H1 (cell line): ENCODE measurements at places on chromosomes 3 and 15.
A peak's percentile ranks its signal among the peaks of the same experiment; 100 is the strongest.

DNA sequence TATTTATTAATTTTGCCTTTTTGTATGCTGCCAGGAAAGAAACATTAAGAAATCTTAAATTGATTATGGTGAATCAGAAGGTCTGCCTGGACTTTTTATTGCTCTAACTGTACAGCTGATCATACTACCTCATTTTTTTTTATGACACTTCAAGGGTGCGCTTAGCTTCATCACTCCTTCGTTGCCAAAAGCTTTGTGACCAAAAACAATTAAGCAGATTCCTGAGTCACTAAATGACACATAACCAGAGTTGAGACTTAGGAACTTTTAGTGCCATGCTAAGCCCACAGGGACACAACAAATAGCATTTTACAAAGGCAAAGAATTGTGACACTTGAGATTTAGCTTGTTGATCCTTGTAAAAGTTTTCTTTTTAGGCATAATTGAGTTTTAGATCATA, 4.9 kb downstream of the ADIPOQ start:
- H3K27ac ChIP-seq: no peak overlapping the region
- no peak for DNase-seq
- H3K4me3 ChIP-seq: no peak overlapping the region
- no peaks in the 10 kb centered on the region for H3K36me3 ChIP-seq
- no peaks in the 10 kb centered on the region for H3K4me1 ChIP-seq
- no peaks in the 10 kb centered on the region for H3K27me3 ChIP-seq

GRCh38 chr3:51401735-51402134, 10.7 kb downstream of the RBM15B start:
- H3K4me1 ChIP-seq: no peaks in the 10 kb centered on the region
- DNase-seq: no peak
- no peak overlapping the region for H3K27ac ChIP-seq

- H3K4me3 ChIP-seq: no peak overlapping the region; the same call in 1 of the 2 replicates
- H3K27me3 ChIP-seq: no peaks in the 10 kb centered on the region
- H3K27ac ChIP-seq: no peak overlapping the region
- peaks cover 11% of the 10 kb centered on the region for H3K4me1 ChIP-seq
- no peaks in the 10 kb centered on the region for H3K36me3 ChIP-seq
Observed at GRCh38 chr3:4720316-4721075, 227.3 kb downstream of the ITPR1 start.

GRCh38 chr3:188947401-188948280, 224.1 kb upstream of the TPRG1 start:
- H3K4me1 ChIP-seq: peaks cover 10% of the 10 kb centered on the region
- peak; percentile 74 for DNase-seq
- no peaks in the 10 kb centered on the region for H3K36me3 ChIP-seq
- no peaks in the 10 kb centered on the region for H3K27me3 ChIP-seq

- H3K27ac ChIP-seq: no peak overlapping the region
- no peaks in the 10 kb centered on the region for H3K4me1 ChIP-seq
- H3K36me3 ChIP-seq: no peaks in the 10 kb centered on the region
- no peak for DNase-seq
- no peak overlapping the region for H3K4me3 ChIP-seq
Observed at GRCh38 chr15:50251638-50252182, 13.8 kb downstream of the HDC start.

DNA sequence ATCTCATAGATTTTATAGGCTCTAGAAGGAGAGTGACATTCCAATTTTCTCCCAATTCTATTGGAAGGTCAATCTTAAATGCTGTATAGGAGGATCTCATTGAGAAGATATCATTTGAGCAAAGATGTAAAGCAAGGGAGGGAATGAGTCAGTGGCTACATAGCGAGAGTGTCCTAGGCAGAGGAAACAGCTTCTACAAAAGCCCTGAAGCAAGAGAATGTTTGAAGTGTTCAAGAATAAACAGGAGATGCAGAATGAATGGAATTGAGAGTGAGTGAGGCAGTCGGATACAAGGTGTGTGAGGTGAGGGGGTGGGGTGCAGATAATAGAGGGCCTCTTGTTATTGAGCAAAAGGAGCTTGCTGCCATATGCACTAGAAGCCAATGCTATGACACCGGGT, 545.9 kb downstream of the IGSF11 start:
- DNase-seq: no peak
- H3K4me3 ChIP-seq: no peak overlapping the region
- H3K36me3 ChIP-seq: no peaks in the 10 kb centered on the region
- H3K27me3 ChIP-seq: no peaks in the 10 kb centered on the region

DNA sequence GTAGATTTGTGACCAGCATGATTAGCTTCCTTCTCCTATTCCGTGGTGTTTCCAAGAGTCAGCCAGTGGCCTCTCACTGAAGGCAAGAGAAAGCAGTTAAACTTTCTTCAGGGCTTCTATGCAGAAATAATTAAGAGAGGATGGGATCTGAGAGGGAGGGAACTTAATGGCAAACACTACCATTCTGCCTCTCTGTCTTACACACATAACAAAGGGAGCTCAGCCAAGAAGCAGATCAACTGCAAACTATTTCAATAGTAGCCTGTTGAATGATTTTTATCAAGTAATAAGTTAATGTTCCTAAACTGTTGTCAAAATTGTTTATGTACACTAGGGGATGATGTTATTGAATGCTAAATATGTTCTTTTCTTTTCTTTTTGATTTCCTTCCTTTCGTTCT, 11.8 kb downstream of the OXSR1 start:
- H3K4me1 ChIP-seq: no peaks in the 10 kb centered on the region
- H3K27me3 ChIP-seq: no peaks in the 10 kb centered on the region
- H3K27ac ChIP-seq: no peak overlapping the region

GRCh38 chr3:168081171-168081771, 14.5 kb downstream of the GOLIM4 start:
- no peak for DNase-seq
- H3K27me3 ChIP-seq: no peaks in the 10 kb centered on the region
- no peak overlapping the region for H3K4me3 ChIP-seq
- no peaks in the 10 kb centered on the region; the same call in 1 of the 2 replicates for H3K4me1 ChIP-seq
- H3K36me3 ChIP-seq: no peaks in the 10 kb centered on the region

DNA sequence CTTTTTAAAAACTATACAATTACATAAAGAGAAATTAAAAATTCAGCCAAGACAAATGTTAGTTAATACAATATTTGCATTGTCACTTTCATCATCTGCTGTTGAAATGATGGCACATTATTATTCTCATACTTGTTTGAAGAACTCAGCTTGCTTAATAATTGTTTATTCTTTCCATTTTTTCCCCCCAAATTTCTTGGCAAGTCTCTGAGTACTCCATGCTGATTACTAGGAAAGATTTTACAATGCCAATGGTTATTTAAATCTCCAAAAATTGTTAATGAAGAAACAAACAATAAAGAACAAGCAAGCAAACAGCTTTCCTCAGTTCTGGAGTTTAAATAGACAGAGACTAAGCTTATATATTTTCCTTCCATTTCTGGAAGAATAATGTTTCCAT, 15.1 kb upstream of the STXBP5L start:
- H3K4me1 ChIP-seq: no peaks in the 10 kb centered on the region
- no peaks in the 10 kb centered on the region for H3K27me3 ChIP-seq
- no peak overlapping the region for H3K27ac ChIP-seq
- no peak overlapping the region for H3K4me3 ChIP-seq
- no peak for DNase-seq

GRCh38 chr3:9251055-9251786, 1.8 kb upstream of the SRGAP3 start:
- no peak overlapping the region for H3K27ac ChIP-seq
- H3K36me3 ChIP-seq: no peaks in the 10 kb centered on the region
- H3K4me3 ChIP-seq: no peak overlapping the region
- H3K4me1 ChIP-seq: peaks cover 10% of the 10 kb centered on the region
- no peak for DNase-seq
- H3K27me3 ChIP-seq: no peaks in the 10 kb centered on the region

DNA sequence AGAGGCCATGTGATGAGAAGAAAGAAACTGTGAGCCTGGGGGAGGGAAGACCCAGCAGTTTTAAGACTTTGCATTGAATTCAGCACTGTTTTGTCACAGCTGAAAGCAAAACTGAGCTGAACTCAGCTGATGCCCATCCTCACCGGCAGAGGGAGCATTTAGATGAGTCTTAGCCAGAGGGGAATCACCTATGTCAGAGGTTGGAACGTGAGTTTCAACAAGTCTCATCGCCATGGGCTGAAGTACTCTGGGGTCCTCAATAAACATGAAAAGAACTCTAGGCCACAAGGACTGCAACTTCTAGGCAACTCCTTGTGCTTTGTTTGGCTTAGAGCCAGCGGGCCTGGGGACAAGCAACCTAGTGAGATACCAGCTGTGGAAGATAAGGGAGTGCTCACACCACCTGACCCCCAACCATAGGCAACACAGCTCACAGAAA, 324.5 kb downstream of the TBL1XR1 start:
- H3K27ac ChIP-seq: no peak overlapping the region
- peak; percentile 68 for DNase-seq
- H3K27me3 ChIP-seq: no peaks in the 10 kb centered on the region
- no peaks in the 10 kb centered on the region for H3K36me3 ChIP-seq

DNA sequence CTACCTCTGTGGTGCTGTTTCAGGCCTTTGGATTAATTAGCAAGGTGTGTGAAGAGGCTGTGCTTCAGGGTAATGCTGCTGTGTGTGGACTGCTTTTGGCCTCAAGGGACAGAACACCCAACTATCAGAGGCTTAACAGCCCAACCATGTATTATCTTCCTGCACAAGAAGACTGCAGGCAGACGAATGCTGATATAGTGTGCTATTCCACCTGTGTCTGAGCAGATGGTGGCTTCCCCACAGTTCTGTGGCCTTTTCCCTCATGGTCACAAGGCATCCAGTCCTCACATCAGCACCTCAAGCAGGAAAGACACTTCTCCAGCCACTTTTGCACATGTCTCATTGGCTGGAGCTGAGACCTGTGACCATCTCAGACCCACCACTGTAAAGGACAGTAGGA, 76.6 kb downstream of the CHCHD6 start:
- peaks cover 19% of the 10 kb centered on the region for H3K4me1 ChIP-seq
- H3K27me3 ChIP-seq: no peaks in the 10 kb centered on the region
- no peaks in the 10 kb centered on the region for H3K36me3 ChIP-seq
- DNase-seq: no peak
- H3K27ac ChIP-seq: no peak overlapping the region

DNA sequence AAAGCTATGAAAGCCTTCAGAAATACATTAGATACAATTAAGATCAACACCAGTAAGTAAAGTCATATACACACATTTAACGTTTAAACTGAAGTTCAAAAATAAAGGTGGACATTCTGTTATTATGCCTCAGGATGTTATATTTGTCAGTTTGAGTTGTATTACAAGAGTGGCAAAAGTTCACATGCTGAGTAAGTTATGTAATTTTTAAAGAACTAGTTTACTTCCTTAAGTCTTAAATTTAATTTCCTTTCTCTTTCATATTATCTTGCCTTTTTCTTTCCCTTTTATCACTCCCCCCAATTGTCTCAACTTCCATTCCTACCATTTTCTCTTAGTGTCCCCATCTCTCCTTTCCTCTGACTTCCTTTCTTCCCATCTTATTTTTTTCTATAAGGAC, 4.9 kb upstream of the GPR87 start:
- H3K27me3 ChIP-seq: no peaks in the 10 kb centered on the region
- peaks cover 3% of the 10 kb centered on the region; the same call in 1 of the 2 replicates for H3K4me1 ChIP-seq
- no peaks in the 10 kb centered on the region for H3K36me3 ChIP-seq
- H3K27ac ChIP-seq: no peak overlapping the region
